ENCODE measurements at places on chromosomes 2 and 18.

GRCh38 chr2:64228126-64228678, 84.0 kb upstream of the PELI1 start:
- DNase-seq, result peak; percentile 89

- DNase-seq, result no peak
Observed at GRCh38 chr2:108594132-108594981, 60.1 kb downstream of the LIMS1 start.

- no peak for DNase-seq
Observed at GRCh38 chr2:43393918-43394317, 167.5 kb upstream of the ZFP36L2 start.

DNA sequence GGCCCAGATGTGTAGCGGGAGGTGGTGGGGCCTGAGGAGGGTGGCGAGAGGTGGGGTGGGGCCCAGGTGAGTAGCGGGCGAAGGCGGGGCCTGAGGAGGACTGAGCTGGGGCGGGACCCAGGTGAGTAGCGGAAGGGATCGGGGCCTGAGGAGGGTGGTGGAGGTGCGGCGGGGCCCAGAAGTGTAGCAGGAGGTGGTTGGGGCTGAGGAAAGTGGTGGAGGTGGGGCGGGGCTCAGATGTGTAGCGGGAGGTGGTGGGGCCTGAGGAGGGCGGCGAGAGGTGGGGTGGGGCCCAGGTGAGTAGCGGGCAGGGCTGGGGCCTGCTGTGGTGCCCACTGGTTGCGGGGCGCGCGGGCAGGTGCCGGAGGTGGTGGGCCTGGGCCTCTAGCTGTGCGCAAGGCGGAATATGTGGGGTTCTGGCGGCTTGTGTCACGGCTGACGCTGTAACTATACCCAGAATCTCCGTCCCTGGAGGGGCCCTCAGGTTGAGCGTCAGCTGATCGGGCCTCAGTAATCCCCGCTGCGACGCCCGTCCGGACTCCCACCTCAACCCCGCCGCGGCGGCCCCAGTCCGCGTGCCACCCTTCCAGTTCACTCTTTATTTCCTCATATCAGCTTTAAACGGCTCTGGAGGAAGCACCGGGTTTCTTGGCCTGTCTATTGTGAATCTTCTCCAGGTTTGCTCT, 866 bp upstream of the SF3B6 start:
- no peak for DNase-seq

DNA sequence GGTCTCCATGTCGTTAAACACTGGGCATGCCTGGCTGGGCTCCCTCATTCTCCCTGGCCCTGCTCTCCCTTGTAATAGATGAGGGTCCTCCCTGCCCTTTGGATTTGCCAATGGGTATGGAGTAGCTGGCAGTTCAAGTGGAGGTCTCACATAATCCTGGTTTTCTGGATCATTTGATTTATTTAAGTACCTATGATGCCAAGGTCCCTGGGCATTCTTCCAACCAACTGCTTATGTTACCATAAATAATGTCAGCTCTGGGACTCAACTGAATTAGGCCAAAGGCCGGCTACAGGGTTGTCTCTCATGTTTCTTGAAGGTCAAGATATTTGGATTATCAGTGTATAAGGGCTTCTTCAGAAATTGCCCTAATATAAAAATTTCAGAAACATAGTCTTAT, 104.9 kb upstream of the LYPD6 start:
- no peak for DNase-seq

DNA sequence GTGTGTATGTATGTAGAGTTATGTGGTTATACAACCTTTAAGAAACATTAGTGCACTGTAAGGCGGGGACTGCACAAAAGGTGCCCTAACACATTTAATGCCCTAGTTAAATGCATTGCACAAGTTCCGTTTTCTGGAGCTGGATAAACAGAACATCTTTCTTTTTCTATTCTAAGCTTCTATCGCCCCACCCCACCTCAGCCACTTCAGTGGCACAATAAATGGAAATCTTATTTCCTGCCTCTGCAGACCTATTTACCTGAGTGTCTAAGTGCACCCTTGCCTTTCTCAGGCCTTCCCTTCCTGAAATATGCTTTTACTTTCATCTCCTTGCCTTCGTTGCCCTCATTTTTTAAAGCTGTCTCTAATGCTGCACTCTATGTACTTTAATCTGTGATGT, 123.5 kb downstream of the TANC1 start:
- DNase-seq, result no peak

- no peak for DNase-seq
Observed at GRCh38 chr2:233992513-233993217, 57.8 kb upstream of the SPP2 start.

- peak; percentile 37 for DNase-seq
Observed at GRCh38 chr2:130728549-130729316, at the start of gene GPR148. GPR148 (plus strand) TSS chr2:130729070; CDS start chr2:130729152, 82 bp downstream.

GRCh38 chr2:238403632-238404405, 22.9 kb upstream of the ASB1 start:
- DNase-seq, result no peak

DNA sequence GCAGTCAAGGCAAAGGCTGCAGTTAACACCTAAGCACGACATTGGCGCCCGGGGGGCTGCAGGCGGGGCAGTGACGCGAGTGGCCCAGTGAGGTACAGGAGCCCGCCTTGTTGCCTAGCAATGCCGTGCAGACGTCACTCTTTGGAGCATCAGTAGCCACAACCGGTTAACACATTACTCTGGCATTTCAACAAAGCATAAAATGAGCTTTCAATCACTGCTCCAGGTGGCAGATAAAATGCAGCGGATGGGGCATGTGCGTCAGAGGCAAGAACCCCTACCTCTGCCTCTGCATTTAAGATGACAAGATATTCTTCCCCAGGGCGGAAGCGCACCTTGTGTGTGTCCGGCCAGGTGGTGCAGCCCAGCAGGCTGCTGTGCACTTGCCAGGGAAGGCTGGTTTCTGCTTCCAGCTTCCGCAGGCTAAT, 139.4 kb downstream of the MTCL1 start:
- DNase-seq, result no peak

DNA sequence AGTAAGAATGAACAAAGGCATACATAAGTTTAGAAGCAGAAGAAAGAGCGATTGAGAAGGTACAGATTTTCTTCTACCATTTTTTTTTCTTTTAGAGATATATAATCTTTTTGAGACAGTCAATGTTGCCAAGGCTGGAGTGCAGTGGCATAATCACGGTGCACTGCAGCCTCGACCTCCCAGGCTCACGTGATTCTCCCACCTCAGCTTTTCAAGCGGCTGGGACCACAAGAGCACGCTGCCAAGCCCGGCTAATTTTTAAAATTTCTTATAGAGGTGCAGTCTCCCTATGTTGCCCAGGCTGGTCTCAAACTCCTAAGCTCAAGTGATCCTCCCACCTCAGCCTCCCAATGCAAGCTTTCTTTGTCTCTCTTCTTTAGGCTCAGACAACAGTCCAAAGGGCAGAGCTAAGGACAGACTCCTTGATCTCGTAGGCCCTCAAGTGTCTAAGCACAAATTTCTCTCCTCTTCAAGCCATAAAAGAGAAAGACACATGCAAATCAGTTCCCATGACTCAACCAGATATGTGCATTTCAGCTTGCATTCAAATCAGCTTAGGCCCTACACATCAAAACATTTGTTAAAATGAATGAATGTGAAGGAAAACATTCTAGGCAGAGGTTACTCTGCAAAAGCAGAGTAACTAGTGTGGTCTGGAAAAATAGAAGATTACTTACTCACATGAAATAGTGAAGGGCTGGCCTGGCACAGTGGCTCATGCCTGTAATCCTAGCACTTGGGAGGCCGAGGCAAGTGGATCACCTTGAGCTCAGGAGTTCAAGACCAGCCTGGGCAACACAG, 18.0 kb downstream of the ITSN2 start:
- DNase-seq, result no peak

DNA sequence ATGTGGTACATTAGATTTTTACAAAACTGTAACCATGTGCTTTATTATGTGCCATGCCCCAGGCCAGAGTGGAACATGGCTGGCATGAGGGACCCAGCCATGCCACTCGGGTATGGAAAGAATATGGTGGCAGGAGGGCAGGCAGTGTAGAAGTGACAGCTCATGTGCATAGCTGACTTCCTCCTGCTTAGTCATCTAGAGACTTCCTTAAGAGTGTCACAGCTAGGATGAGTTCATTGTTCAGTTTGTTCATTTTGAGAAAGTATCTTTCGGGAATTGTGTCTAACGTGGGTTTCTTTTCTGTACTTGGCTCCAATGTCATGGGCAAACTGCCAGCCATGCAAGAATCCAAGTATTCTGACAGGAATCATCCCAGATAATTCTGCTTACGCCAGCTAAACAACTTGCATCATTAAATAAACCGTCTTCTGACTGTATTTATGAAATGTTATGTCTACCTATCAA, 94.3 kb upstream of the ITGB6 start:
- DNase-seq, result no peak

DNA sequence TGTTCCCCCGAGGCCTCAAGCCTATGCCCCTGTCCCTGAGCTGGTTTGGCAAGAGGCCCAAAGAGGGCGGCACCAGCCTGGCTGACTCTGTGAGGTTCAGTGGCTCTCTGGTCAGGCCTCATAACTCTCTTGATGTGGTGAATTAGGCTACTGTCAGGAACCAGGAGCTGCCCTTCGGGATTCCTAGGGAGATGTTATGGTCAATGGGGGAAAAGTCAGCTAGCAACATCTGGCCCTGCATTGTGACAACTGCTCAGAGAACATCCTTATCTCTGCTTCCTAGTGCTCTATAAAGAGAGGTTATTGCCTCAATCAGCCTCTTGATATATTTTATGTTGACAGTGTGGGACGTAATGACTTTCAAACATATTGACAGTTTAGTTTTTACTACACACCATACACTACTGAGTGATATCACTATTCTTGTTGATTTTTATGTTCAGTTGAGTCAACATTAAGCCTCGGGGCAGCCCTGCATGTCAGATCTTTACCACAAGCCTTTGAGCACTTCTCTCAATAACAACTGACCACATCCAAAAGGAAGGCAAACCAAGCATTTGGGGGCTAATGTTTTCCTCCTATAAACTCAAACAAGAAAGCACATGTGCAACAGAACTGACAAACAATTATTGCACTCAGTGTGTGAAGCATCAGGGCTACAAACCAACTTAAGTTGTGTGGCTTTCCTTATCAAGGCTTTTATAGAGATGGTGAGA, 448.3 kb upstream of the SLC14A2 start:
- peak; percentile 46 for DNase-seq

GRCh38 chr2:205834796-205835195, 152.5 kb downstream of the NRP2 start:
- no peak for DNase-seq

- no peak for DNase-seq
Observed at GRCh38 chr2:113227290-113227689, 51.4 kb downstream of the PAX8 start.

DNA sequence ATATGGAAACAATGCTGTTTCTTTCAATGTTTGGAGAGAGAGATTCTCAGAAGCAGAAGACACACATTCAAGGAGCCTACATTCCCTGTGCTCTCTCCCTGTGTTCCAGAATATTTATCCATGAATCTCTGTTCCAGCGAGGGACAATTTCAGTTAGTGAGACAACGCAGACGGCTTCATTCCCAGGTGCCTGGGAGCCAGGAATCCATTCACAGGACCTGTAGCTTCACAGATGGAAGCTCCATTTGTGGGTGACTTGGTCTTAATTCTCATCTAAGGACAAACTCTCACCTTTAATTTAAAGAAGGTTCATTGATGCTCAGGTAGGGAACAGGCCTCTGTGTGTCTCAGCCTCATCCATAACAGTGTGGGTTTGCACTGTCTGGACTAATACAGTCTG, 1156.6 kb downstream of the RPIA start:
- DNase-seq, result no peak

DNA sequence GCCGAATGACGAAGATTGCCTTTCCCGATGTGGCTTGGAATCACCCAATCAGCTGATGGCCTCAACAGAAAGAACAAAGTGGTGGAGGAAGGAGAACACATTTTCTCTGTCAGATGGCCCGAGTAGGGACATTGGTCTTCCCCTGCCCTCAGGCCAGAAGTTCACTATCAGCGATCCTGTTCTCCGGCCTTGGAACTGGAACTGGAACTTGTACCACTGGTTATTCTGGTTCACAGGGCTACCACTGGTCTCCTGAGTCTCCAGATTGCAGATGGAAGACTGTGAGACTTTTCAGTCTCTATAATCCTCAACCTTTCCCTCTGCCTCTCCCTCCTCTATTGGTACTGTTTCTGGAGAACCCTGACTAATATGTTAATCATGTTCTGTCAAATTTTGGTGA, 180.4 kb downstream of the ANKRD30B start:
- DNase-seq, result no peak

- no peak for DNase-seq
Observed at GRCh38 chr2:180562378-180562777, 418.0 kb upstream of the UBE2E3 start.

GRCh38 chr2:54476852-54477251, 20.7 kb downstream of the SPTBN1 start:
- DNase-seq, result no peak

DNA sequence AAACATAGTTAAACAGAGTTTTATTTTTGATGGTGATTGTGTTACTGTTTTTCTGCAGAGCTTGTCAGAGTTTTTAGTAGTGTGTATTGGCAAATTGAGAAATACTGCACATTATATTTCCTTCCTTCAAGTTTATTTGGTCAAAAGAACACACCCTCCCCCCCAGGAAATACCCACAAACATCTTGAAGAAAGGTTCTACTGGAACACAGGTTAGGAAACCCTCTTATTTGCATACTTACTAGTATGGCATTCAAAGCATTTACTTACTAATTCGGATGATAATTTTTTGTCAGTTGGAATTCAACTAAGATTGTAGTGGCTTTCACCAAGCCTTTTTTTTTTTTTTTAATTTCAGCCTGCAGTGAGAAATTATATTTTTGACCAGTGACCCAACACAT, 9.1 kb downstream of the CAB39 start:
- DNase-seq, result no peak

GRCh38 chr2:236579048-236579745, 9.6 kb downstream of the ACKR3 start:
- no peak for DNase-seq

Data from right forelimb (tissue), 1 donor.